ENCODE measurements at places on chromosomes 3 and 15.

- DNase-seq = no peak
Observed at GRCh38 chr3:62592408-62592807, 219.1 kb upstream of the FEZF2 start.

DNA sequence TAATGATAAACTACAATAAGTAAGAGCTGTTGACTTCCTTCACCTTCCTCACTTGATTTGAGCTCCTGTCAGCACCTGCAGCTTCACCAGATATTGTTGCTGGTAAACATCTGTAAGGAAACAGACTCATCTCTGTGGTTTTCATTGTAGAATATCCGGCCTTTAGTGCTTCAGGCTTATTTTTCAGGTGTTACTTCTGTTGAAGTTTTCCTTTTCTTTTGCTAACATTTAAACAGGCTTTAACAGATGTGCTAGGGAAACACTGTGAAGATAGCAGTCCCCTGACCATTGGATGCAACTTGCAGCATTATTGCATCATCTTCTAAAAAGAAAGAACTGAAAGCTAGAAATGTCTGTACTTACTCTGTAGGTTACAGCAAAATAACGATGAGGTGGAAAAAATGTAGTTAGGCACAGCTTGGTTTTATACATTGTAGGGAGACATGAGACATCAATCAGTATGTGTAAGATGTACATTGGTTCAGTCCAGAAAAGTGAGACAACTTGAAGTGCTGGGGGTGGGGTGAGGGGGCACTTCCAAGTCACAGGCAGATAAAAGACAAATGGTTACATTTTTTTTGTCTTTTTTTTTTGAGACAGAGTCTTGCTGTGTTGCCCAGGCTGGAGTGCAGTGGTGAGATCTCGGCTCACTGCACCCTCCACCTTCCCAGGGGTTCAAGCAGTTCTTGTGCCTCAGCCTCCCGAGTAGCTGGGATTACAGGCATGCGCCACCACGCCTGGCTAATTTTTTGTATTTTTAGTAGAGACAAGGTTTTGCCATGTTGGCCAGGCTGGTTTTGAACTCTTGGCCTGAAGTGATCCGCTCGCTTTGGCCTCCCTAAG lies 10.2 kb downstream of the EDEM1 start:
- no peak for DNase-seq

- DNase-seq = no peak
Observed at GRCh38 chr3:180829409-180830405, 82.8 kb upstream of the FXR1 start.

DNA sequence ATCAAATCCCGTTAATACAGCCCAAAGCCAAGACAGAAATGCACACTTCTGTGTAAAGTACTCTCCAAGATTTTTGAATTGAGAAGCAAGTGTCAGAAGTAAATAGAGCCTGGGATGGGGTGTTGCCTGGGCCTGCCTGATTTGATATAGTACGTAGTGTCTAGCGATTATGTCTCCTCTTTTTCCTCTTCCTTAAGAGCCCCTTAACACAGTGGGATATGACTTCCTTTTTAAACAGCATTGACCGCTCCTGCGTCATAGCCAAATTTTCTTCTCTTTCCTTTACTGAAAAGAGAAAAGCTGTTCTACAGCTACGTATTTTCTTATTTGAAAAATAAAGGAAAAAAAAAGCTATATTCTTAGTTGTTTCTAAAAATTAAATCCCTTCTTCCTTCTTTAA lies 97.7 kb downstream of the PLCL2 start:
- no peak for DNase-seq

- DNase-seq = no peak
Observed at GRCh38 chr15:98954411-98954810, 53.2 kb downstream of the PGPEP1L start.

GRCh38 chr15:50542887-50543210 lies 3.6 kb downstream of the USP50 start:
- DNase-seq = no peak

- peak; percentile 97 for DNase-seq
Observed at GRCh38 chr3:169771497-169772304, 1.5 kb upstream of the MYNN start.

DNA sequence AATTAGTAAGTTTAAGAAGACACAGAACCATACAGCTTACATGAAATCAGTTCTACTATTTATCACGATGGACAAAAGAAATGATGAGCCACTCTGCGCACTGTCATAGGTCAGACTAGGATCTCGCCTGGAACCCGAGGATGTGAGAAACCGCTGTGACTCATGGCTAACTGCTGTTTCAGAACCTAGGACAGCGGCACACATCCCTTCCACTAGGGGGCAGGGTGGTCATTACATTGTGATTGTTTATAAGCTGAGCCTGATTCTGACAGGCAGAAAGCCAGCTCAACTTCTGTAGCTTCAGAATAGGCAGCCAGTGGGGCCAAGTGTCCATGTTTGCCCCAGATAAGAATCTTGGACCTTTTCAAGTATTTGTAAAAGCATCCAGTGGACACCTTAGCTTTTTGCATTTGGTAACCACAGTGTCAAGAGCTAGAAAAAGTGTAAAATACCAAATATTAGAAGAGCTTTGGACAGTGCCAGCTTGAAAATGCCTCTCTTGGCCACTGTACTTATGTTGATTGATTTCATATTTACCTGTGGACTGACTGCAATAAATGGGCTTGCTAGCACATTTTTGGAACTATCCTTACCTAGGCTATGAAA lies 115.8 kb downstream of the KBTBD8 start:
- DNase-seq = no peak

DNA sequence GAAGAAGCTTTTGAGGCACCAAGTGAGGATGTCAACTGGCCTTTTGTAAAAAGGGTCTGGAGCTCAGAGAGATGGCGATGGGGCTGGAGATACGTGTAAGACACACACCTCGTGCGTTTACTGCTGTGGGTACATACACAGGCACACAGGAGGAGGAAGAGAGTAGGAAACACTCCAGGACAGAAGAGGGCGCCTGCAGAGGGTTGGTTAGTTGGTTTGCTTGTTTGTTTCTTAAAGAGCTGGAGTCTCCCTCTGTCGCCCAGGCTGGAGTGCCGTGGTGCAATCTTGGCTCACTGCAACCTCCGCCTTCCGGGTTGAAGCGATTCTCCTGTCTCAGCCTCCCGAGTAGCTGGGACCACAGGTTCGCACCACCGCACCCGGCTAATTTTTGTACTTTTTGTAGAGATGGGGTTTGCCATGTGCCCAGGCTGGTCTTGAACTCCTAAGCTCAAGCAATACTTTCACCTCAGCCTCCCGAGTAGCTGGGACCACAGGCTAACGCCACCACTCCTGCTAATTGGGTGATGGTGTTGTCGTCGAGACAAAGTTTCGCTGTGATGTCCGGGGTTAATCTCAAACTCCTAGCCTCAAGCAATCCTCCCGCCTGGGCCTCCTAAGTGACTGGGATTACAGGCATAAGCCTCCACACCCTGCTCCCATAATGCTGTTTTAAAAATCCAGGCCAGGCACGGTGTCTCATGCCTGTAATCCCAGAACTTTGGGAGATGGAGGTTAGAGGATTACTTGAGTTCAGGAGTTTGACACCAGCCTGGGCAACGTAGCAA lies 1.3 kb upstream of the PRR20G start:
- no peak for DNase-seq

- DNase-seq = no peak
Observed at GRCh38 chr3:72630969-72631344, 217.3 kb downstream of the SHQ1 start.

DNA sequence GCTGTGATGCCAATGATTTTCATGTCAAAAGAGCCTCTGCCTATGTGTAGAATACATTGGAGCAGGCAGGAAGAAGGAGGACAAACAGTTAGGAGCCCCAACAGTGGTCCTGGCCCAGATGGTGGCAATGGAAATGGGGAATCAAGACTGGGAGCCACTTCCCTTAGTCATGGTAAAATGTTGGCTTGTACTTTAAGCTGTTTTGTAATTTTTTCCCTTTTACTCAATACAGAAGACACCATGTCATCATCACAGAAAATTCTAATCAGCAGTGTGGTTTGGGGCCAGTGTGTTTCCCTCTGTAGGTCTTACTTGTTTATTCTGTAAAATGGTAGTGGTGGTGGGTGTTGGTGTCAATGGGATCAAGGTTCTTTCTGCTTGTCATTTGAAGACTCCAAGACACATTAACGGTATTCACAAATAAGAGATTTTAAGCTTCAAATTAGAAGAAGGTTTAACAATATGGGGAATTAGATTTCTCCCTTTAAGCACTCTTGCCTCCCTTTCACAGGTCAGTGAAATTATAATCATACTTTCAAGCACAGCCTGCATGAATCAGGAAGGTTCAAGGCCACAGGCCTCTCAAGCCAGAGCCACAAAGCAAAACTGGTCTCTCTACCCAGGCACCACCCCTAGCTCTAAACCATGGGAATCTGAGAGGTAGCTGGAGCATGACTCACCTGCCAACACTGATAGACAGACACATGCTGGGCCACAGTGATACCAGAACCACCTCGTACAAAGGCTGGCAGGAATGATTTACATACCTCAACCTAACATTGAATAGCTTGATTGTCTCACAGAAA lies 24.9 kb downstream of the SIAH2 start:
- DNase-seq = no peak

DNA sequence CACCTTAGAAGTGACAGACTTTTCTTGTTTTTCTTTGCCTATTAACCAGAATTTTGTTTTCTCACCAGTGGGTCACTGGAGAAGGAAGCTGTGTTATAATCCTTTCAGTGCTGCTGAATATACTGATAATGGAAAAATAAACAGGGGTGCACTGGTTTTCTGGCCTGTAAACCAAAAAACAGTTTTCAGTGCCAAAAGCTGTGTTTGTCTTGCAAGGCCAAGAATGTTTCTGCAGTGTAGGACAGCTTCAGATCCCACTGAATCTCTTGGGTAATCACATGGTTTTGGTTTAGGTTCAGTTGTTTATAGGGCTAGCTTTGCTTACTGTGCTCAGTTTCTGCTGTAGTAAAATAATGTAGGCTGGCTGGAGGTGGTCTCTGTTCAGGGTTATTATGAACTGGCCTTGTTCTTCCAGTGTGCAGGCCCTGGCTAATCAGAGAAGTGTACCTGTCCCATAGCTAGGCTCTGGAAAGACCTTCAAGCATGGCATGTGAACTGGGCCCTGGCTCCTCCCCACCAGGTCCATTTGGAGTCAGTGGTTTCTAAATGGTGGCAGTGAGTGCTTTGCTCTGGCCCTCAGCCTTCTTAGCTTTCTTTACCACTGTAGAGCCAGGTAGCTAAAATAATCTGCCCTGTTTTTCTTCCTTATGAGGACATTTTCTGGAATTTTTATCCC lies 18.7 kb downstream of the PDE8A start:
- DNase-seq = no peak

GRCh38 chr15:45759936-45760335 lies 125.1 kb downstream of the SQOR start:
- DNase-seq = no peak

- DNase-seq = no peak
Observed at GRCh38 chr15:74127954-74128784, 2.2 kb upstream of the ISLR2 start.

Measured in SK-N-MC (cell line).